ENCODE measurements at places on chromosomes 13 and 19.

GRCh38 chr13:109707044-109707741, 79.2 kb downstream of the IRS2 start:
- DNase-seq: no peak

GRCh38 chr13:21936674-21937073, 265.8 kb downstream of the FGF9 start:
- DNase-seq: no peak

DNA sequence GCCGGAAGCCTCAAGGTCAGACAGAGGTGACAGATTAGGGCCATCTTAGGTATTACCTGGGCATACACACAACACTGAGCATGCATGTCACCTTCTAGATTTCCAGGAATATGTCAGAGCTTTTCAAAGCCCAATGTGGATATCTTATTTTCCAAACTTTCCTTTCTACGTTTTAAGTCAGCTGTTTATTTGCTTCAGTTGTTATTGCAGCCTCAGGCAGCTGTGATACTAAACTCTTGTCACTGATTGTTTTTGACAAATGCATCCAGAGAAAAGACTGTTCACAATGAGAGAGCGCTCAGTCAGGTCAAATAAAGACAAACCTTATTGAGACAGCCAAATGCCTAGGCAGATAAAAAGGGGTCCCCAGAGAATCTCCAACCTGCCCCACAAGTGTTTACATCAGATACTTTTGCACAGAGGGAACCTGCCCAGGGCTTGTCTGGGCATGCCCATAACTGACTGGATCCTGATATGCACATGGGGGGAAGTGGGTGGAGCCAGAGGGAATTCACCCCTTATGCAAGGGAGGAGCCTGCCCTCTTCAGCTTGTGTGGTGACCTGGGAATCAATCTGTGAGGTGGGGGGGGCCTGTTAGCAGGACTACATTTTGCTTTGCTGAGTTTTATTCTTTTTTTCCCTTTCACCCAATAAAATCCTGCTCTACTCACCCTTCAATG, 28.5 kb downstream of the MED4 start:
- no peak for DNase-seq

DNA sequence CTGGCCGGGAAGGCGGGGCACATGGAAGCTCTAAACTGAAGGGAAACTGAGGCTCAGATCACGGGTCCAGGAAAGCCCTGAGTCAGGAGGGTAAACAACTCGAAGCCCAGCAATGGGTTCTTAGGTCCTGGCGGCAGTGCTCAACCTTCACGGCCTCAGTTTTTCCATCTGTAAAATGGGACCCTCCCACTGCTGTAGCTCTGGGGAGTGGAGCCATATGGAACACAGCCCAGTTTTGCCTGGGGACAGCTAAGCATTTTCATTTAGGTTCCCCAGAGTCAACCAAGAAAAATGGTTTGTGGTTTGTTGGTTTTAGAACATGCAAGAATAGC, 30.4 kb downstream of the CEBPG start:
- DNase-seq: no peak

GRCh38 chr19:12665281-12665573, 1.3 kb downstream of the MAN2B1 start:
- peak; percentile 98 for DNase-seq

DNA sequence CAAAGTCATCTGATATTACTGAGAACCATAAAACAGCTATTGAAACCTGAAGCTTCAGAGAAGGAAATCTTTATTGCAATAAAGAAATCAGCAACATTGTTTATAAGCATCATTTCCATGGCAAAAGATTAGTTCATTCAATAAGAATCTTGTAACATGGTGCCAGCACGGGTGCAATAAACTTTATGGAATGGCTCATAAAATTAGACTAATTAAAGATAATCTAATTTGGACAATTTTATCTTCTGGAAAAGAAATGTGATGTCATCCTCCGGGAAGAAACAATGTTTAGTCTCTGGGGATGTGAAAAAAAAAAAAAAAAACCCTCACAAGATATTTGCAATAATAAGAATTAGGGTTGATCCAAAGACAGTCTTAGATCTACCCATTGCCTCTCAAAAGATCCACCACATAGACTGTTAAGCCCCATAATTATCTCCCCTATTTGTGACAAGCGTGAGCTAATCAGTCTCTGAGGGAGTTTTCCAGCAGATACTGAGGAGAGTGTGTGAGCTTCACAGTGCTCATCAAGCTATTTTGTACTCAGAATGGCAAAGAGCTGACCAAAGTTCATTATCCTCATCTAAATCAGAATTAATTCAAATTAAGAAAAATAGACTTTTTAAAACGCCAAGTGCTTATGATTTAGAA, 297.0 kb upstream of the EDNRB start:
- no peak for DNase-seq

DNA sequence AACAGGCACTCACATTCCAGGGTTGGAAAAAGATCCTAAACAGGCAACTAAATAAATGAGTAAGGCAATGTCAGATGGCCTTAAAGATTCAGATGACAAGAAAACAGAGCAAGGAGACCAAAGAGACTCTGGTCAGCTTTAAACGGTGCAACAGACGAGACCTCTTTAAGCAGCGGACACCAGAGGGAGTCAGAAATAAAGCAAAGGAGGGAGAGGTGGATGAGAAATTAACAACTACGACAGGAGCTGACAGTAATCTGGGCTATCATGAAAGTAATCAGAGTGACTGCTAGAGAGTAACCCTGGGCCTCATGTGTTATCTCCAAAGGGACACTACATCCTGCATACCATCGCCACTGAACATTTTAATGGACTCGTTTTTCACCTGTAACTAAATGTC, 1.1 kb downstream of the ZNF550 start:
- no peak for DNase-seq

GRCh38 chr19:912181-913079, 589 bp downstream of the R3HDM4 start:
- no peak for DNase-seq

GRCh38 chr19:32702010-32702409, 10.4 kb downstream of the NUDT19 start:
- no peak for DNase-seq

Measured in HL-60 (cell line).